ENCODE measurements at places on chromosomes 16 and 17.

- DNase-seq, result no peak
Observed at GRCh38 chr17:75486951-75487350, 28.4 kb downstream of the CASKIN2 start.

DNA sequence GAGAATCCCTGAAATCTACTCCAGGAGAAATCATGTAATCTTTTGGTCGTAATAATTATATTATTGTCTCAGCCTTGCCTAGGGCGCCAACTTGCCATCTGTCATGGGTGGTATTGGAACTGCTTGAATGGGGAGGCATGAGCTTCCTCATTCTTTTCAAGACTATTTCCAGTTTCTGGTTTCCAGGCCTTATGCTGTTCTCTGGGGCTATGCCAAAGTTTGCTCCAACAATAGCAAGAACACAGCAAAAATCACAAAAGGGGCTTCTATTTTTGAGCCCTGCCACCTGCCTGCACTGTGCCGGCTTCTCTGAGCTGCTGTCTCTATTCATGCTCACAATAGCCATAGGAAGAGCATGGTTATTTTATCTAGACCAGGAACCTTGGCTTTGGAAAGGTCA is 111.7 kb downstream of the SPECC1 start:
- no peak for DNase-seq

DNA sequence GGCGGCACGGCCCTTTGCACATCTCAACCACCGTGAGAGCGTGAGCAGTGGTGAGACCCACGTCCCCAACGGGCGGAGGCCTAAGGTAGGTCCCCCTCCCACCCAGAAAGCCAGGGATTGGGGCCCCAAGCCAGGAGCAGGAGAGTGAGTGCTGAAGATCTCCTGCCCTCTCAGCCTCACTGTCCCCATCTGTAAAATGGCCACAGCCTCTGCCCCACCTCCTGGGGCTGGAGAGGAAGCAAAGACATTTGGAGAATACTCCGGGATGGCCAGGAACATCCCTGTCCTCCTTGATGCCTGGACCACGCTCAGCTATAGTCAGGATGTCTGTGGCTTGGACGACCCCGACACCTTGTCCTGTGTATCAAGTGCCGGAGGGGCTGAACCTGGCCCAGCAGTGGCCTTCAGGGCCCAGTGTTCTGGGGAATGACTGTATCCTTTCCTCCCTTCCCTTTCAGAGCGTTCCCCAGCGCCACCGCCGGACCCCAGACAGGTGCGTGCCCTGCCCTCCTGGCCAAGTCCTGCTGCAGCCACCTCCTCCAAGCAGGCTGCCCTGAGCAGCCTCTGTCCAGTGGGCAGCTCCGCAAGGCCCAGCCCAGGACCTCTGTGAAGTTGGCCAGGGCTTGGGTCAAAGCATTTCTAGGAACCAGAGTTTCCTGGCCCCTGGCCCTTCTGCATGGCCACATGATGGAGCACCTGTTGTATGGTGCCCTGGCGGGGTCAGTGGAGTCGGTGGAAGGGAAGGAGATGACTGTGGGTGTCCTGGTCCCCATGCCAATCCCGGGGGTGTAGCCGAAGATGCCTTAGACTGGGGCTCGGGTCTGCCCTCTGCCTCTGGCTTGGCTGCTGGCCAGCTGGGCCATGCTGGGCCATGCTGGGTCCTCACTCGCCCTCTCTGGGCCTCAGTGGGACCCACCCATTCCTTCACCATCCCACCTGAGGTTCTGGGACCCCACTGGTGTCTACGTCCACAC is 38.4 kb downstream of the ADCY7 start:
- DNase-seq, result peak; percentile 44

DNA sequence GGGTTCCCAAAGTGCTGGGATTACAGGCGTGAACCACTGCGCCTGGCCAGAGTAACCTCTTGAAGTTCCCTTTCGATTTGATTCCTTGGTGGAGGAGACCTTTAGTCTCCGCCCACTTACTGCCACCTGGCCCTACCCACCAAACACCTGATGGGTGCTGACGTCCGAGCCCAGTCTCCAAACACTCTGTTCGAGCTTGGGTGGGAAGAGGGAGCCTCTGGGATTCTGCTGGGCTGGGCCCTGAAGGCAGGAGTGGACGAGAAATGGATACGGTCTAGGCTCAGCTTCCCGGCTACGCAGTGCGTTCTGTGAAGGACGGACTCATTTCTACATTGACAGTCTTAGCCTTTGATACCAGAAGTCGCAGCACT is 870 bp upstream of the ITGA3 start:
- DNase-seq, result peak; percentile 96

DNA sequence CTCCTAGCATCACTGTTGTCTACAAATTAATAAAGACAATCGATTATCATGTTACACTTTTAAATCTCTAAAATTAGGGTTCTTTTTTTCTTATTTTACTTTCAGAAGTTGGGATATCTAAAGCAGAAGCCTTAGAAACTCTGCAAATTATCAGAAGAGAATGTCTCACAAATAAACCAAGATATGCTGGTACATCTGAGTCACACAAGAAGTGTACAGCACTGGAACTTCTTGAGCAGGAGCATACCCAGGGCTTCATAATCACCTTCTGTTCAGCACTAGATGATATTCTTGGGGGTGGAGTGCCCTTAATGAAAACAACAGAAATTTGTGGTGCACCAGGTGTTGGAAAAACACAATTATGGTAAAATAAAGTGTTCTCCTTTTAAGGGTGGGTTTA is 2.4 kb downstream of the RAD51C start:
- DNase-seq, result no peak

- DNase-seq, result no peak
Observed at GRCh38 chr16:48295488-48296281, 48.3 kb upstream of the ABCC11 start.

GRCh38 chr17:74274060-74274708 is at the start of gene DNAI2:
TSS of gene DNAI2 (plus strand) at chr17:74274234. CDS start at chr17:74281818, 7,584 bp downstream.
- no peak for DNase-seq

GRCh38 chr17:59846394-59847165 is 46.2 kb downstream of the TUBD1 start:
- peak; percentile 79 for DNase-seq

DNA sequence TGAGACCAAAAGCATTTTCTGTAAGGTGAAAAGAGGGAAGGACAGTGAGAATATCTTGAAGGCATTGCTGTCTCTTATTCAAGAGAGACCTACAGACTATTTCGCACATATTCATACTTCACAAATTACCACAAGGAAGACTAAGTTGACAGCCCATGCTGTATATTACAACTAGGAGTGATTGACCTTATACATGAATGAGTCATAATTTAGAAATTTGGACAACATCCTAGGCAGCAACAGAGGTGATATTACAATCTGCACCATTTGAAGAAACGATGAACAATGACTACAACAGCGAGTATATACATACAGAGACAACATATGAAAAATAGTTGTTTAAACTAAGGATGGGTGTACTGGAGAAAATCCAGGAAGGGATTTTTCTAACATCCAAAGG is 971.7 kb downstream of the CDH11 start:
- no peak for DNase-seq
